ENCODE measurements at places on chromosomes 11 and 22. TPM values are rescaled to one million over a fixed set of nuclear protein-coding genes. Genes with fewer than 3 reads are reported as not detected.

DNA sequence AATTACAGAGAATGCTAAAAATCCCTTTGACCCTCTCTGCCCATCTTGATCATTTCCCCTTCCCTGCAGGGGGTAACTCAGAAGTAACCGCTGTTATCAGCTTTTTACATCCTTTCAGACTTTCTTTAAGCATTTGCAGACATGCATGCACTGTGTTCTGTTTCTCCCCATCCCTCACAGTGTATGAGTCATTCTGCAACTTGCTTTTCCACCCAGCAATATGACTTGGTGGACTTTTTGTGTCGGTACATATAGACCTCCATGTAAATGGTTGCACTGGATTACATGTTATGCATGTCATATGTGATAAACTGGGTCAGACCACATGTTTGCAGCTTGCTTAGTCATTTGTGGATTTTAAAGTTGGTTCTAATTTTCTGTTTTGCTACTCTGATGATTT is 87.7 kb upstream of the NECTIN1 start:
- DNase-seq = no peak

DNA sequence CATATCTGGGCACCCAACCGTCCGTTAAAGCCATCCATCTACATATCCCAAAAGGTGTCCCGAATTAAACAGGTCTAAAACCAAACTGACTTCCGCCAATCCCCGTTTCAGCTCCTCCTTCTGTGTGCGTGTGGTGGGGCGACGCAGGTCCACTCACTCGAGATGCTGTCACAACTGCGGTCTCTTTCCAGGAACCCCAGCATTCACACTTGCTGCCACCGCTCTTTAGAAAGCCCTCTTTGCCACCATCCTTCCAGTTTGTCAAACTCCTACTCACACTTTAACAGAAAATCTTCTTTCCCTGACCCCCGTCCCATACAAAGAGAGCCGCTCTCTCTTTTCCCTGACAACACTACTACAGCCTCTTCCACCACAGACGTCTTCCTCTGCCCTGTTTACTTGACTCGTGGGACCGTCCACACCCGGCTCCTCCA is 467 bp downstream of the ESS2 start:
- no peak for DNase-seq

DNA sequence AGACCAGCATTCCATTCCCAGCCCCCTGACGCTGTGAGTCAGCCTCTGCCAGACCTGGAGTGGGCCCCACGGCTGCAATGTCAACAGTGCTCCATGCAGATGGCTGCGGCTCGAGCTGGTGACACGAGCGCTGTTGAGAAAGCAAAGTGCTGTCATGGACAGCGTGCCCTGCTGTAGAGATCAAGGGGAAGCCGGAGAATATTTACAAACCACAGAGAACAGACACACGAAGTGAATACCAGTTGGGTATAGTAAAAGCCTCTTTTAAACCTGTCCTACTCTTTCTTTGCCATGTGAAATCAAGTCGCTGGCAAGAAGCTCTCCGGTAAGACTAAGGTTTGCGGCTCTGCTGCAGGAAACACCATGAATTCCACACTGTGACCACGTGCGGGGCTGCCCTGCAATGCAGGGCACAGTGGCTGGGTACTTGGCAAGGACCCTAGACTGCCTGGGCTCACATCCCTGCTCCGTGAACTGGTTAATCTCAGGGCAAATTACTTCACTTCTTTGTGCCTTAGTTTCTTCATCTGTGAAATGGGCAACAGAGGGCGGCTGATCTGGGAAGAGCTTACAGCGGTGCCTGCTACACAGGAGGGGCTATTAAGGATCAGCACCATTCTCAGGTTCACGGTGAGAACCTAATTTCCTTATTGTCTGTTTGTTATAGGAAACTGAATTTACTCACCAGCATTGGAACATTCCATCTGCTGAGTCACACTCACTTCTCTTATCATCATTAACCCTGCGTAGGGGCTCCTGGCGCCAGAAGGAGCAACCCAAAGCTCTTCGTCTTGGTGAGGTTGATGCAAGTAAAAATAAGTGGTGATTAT is 27.8 kb upstream of the ELFN2 start:
- DNase-seq = no peak

GRCh38 chr22:49582181-49582580 is 245.5 kb downstream of the BRD1 start:
- no peak for DNase-seq

GRCh38 chr11:118198370-118198769 is 21.9 kb upstream of the SCN2B start:
- DNase-seq = peak; percentile 82

NCF4 gene
- not detected for total RNA-seq

- DNase-seq = no peak
Observed at GRCh38 chr22:32653823-32654222, 147.7 kb upstream of the TIMP3 start.

- DNase-seq = no peak
Observed at GRCh38 chr11:125090816-125091215, 20.6 kb downstream of the TMEM218 start.

IGLL1 gene
- total RNA-seq = not detected

GRCh38 chr22:20494978-20495860 is at the start of gene KLHL22:
Gene KLHL22, minus strand, starts transcription at chr22:20495795. Its CDS starts 6,584 bp downstream, at chr22:20489211.
- DNase-seq = no peak

GRCh38 chr11:41795004-41795403 is 335.6 kb upstream of the LRRC4C start:
- DNase-seq = no peak

- no peak for DNase-seq
Observed at GRCh38 chr11:95835351-95835750, 45.1 kb downstream of the CEP57 start.

DNA sequence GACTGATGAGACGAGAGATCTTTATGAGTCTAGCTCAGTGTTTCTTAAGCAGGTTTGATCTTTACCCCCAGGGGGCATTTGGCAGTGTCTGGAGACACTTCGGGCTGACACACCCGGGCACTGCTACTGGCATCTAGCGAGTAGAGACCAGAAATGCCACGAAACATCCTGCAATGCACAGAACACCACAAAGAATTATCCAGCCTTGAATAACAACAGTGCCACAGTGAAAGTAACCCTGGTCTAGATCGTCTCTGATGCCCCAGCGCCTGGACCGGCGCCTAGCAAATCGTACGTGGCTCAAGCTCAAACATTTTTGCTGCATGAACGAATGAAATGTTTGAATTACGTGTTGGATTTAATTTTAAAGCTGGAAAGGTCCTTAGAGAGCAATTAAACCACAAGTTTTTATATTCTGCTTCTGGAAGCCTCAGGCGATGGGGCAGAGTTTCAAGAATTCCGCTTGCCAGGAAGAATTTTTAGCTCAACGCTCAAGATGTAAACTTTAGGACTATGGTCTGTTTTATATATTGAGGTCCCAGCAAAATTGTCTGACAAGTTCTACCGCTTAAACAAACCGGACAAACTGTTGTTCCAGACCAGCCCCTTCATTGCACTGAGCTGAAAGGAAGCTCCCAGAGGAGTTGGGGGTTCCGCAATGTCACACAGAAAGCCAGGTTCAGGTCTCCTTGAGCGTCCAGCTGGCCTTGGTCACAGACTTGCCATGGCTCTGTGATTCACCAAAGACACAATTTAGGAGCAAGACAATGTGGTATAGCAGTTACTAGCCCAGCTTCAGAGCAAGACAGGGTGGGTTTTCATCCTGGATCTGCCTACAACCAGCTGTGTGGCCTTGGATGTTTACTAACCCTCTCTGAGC is 44.2 kb upstream of the SMTN start:
- DNase-seq = no peak

DNA sequence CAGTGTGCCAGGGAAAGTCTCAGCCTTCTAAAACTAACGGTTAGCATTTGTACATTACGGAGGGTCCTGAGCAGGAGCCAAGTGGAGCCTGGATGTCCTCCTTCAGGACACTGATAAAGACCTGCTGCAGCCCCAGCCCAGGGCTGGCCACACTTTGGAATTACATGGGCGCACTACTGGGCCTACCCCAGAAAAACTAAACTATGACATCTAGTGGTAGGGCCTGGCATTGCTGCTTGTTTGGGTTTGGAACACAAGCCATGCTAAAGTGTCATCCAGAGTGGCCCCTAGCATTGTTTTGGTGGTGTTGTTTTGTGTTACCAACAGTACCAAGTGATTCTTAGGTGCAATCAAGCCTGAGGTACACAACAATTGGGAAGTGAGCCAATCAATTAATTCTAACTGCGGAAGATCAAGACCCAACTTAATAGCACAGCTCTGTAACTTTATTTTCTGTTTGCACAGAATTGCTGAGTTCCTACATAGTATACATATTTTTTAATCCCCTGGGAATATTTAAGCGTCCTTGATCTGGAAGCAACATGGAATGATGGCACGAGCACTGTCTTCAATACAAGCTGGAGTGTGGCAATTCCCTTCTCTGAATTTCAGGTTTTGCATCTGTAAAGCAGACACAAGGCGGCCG is 340.7 kb downstream of the LARGE1 start:
- DNase-seq = peak; percentile 77

OR4D5 gene
- not detected for total RNA-seq

GTSE1 gene
- total RNA-seq = 29.7 TPM

DNA sequence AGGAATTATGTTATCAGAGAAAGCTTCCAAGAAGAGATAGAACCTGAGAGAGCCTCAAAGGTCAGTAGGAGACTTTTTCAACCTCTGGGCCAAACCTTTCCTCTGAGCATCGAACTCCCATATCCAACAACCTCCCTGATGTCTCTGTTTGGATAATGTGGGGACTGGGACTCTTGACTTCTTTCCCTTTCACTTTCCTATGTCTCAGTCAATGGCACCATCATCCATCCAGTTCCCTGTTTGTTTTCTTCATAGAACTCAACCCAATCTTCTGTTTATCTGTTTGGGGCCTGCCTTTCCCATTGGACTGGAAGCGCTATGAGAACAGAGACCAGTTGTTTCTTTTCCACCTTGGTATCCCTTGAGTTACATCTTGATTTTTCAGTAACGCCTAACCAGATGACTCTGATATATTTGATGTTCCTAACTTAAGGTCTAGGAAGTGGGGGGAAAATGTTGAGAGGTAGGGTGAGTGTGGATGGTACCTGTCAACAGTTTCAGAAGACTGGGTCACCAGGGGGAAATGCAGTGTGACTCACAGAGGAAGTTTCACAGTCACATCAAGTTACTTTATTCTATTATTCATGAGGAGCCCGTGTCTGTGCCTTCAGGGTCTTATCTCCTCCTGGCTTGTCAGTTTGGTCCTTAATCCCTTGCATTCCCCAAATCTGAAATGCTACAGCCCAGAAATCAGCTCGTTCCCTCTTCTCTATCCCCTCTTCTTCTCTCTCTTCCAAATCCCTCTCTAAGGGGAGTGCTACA is 4.5 kb upstream of the KCNE3 start:
- DNase-seq = no peak

DRICH1 gene
- total RNA-seq = not detected

APOA5 gene
- 0.25 TPM for total RNA-seq

CBLIF gene
- total RNA-seq = not detected

SCGB1D2 gene
- not detected for total RNA-seq

DEFB131B gene
- total RNA-seq = not detected

DNA sequence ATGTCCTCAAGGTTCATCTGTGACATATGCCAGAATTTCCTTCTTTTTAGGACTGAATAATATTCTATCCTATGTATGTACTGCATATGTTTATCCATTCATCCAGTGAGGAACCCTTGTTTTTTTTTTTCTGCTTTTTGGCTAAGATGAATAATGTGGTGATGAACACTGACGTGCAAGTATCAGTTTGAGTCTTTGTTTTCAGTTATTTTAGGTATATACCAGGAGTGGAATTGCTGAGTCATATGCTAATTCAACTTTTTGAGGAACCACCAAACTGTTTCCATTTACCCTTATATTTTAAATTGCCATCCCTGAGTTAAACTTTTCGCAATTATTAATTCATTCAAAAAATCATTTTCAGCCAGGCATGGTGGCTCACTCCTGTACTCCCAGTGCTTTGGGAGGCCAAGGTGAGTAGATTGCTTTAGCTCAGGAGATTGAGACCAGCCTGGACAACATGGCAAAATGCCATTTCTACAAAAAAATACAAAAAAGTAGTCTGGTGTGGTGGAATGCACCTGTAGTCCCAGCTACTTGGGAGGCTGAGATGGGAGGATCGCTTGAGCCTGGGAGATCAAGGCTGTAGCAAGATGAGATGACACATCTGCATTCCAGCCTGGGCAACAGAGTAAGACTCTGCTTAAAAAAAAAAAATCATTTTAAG is 64.2 kb downstream of the MICAL2 start:
- DNase-seq = no peak

MFNG gene
- 10.6 TPM for total RNA-seq

GRCh38 chr11:3234846-3235245 is 2.6 kb upstream of the MRGPRE start:
- no peak for DNase-seq

PATZ1 gene
- total RNA-seq = 55.3 TPM

PLXNB2 gene
- total RNA-seq = 32.4 TPM

- no peak for DNase-seq
Observed at GRCh38 chr11:17452668-17453067, 24.0 kb downstream of the ABCC8 start.

- DNase-seq = no peak
Observed at GRCh38 chr22:20840646-20841371, 17.8 kb downstream of the PI4KA start.

GRCh38 chr11:66243782-66244535 is 24.5 kb upstream of the RAB1B start:
- DNase-seq = no peak

SLC22A6 gene
- total RNA-seq = not detected

GRCh38 chr11:58629857-58630256 is 7.4 kb downstream of the CNTF start:
- DNase-seq = peak; percentile 48

Measured in neural progenitor cell (in vitro differentiated cells).